Fibroblast of skin of scalp (primary cell): ENCODE measurements at places on chromosomes 1 and 21.

DNA sequence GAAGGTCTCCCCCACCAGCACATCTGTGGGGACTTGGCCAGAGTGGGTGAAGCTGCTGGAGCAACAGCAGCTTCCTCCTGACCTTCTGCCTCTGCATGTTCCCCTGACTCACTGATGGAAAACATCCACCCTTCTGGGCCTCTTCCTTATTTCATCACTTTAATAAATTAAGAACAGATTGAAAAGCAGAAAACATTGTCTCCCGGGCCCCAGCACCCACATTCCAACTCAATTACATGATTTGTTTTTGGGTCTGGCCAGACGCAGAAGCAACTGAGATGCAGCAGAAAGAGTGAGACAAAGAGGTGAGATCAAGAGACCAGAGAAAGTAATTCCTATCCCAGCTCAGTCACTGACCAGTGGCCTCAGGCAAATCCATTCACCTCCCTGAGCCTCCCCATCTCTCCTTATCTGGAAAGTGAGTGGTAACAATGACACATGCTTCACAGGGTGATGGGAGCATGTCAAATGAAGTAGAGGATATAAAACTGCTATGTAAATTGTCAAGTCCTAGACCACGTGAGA, 157.1 kb downstream of the ELAVL4 start:
- DNase-seq, result peak; percentile 82

- no peak for DNase-seq
Measured at GRCh38 chr1:60415696-60416095, 342.1 kb upstream of the C1orf87 start.

- DNase-seq, result no peak
Measured at GRCh38 chr1:184329245-184329953, 57.4 kb upstream of the C1orf21 start.

DNA sequence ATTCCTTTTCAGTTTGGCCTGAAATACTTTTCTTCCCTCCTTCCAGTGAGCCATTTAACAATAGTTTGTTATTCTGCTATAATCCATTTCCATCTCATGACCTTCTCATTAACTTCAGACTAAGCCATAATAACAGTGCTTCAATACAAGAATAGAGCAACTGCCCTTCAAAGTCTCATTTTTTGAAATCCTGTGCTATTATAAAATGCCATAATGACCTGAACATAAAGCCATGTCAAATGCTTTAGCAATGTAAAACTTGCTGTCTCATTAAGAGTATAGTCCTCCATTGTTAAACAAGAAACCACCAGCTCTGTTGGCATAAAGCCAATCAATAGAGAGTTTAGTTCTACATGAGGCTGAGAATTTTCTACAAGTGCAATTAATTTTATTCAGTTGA, 9.6 kb upstream of the PIGK start:
- no peak for DNase-seq

DNA sequence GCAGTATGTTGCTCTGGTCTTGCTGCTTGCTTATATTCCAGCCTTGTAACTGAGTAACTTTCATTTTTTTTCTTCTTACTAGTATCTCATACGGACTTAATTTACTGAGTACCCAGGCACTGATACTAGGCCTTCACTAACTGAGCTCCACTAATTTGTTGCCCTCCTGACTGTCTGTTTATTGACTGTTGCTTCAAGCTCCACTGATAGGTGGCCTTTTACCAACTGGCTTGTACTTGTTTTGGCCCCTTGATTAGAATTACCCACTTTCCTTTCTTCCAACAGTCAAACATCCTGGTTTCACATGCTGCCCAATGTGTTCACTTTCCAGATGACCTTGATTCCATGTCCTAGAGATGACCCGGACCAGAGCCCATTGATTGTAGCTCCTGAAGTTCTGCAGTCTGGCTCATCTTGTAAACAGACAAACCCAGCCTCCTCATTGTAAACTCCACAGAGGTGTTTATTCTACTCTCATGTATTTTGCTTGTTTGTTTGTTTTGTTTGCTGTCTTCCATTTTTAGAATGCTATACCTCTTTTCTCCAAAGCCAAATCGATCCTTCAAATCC, 27.7 kb downstream of the RGS1 start:
- DNase-seq, result no peak

DNA sequence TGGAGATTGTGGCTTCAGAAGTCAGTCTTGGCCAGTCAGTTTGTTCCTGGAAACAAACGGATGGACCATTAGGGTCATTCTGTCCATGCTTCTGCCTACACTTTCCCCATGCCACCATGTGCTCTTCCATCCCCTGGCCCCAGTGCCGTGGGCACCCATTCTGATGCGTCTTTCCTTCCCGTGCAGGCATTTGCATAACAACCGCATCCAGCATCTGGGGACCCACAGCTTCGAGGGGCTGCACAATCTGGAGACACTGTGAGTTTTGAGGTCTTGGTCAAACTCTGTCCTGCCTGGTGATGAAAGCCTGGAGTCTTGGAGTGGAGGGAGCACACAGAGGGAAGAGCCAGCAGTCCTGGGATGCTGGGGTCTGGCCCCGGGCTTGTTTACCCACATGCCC, 61.1 kb downstream of the UBE2T start:
- no peak for DNase-seq

DNA sequence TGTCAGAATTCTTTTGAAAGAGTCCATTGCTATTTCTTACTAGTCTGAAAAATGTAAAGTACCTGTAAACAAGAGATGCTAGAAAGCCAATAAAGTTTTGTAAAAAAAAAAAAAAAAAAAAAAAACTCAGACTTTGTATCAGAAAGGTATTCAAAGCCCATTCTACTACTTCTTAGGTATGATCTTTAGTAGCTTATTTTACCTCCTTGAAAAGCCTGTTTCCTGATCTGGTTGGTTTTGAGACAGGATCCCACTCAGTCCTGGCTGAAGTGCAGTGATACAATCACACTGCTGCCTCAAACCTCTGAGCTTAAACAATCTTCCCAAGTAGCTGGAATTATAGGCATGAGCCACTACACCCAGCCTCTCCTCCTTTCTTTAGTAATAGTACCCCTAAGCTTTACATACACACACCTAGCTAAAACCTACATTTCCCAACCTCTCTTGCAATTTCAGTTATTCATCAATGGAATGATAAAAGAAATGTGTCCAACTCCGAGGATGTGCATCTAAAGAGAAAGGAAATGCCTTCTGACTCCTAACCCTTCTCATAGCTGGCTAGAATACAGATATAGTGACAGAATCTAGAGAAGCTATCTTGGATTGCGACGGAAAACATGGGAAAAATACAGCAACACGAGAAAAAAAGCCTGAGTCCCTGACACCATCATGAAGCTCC, 30.6 kb downstream of the EPS15 start:
- no peak for DNase-seq

GRCh38 chr1:237814319-237814924, 76.3 kb downstream of the ZP4 start:
- DNase-seq, result no peak

DNA sequence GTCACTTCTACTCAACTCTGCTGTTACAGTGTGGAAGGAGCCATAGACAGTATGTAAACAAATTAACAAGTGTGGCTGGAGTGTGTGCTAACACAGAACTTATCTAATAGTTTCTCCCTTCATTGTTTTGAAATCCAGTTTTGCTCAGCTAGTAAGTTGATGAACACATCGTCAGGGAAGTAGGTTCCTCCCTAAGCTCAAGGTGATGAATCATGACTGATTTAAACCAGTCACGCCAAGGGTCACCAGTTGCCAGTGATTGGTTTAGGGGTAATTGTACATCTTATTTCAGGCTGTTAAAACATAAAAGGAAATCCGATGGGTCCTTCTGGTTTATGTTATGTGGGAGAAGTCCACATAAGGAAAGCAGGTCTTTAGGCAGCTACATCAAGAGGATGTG, 97.0 kb upstream of the CHODL start:
- DNase-seq, result no peak

DNA sequence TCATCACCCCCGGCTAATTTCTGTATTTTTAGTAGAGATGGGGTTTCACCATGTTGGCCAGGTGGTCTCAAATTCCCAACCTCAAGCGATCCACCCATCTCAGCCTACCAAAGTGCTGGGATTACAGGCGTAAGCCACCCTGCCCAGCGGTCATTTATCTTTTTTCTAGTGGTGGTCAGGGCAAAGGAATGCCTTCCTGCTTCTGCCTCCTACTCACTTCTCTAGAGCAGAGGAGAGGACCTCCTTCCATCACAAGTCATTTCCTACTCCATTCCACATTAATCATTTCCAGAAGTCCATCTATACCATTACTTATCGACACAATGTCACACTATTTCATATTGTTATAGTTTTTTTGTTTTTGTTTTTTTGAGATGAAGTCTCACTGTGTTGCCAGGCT, 13.3 kb downstream of the FBXO42 start:
- DNase-seq, result peak; percentile 26

GRCh38 chr1:117719004-117719403, 113.2 kb downstream of the TENT5C start:
- DNase-seq, result no peak

GRCh38 chr1:59017501-59018231, 233.8 kb upstream of the JUN start:
- DNase-seq, result peak; percentile 53

DNA sequence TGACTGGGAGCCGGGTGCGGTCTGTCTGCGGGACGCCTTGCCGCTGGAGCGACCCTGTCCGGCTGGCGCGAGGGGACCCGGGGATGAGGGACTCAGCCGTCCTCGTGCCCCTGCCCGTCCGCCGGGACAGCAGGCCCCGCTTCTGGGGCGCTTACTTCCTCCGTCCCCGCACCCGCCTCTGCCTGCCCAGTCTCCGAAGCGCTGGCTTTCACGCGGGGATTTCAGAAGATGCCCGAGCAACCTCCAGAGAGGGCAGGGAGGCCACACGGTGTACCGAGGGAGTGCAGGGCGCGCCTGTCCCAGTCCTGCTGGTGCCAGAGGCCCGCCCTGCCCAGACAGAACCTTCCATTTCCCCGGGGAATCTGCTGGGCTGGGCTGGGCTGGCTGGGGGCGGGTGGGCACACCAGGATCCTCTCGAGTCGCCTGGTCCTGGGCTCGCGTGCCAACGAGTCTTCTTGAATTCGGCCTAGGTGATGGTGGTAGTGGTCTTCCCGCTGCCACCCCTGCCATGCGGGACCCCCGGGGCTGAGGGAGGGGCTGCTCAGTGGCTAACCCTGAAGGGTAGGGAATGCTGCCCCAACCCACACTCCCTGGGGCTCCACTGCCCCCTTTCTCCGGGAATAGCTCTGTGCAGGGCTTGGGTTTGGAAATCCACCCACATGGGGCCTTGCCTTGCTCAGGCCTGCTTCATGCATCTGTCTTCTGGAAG, 2.5 kb upstream of the TRPM2 start:
- no peak for DNase-seq

GRCh38 chr1:94787691-94788090, 32.5 kb upstream of the SLC44A3 start:
- no peak for DNase-seq
